Kidney (tissue), 22 donors: ENCODE measurements at places on chromosomes 13 and 19. TPM values are rescaled to one million over a fixed set of nuclear protein-coding genes. Genes with fewer than 3 reads are reported as not detected.

GRCh38 chr19:54464044-54464629 lies 559 bp upstream of the LENG9 start:
- peak overlapping the region; percentile 90 for H3K27ac ChIP-seq
- DNase-seq = peak; percentile 94
- H3K4me3 ChIP-seq = peak overlapping the region; percentile 53

Gene KLK4
- total RNA-seq = not detected

GRCh38 chr13:35703061-35703460 lies 226.6 kb upstream of the MAB21L1 start:
- DNase-seq = peak; percentile 1
- H3K36me3 ChIP-seq = no peaks in the 10 kb centered on the region
- H3K27ac ChIP-seq = no peak overlapping the region

Gene F7
- 0.16 TPM for total RNA-seq

DNA sequence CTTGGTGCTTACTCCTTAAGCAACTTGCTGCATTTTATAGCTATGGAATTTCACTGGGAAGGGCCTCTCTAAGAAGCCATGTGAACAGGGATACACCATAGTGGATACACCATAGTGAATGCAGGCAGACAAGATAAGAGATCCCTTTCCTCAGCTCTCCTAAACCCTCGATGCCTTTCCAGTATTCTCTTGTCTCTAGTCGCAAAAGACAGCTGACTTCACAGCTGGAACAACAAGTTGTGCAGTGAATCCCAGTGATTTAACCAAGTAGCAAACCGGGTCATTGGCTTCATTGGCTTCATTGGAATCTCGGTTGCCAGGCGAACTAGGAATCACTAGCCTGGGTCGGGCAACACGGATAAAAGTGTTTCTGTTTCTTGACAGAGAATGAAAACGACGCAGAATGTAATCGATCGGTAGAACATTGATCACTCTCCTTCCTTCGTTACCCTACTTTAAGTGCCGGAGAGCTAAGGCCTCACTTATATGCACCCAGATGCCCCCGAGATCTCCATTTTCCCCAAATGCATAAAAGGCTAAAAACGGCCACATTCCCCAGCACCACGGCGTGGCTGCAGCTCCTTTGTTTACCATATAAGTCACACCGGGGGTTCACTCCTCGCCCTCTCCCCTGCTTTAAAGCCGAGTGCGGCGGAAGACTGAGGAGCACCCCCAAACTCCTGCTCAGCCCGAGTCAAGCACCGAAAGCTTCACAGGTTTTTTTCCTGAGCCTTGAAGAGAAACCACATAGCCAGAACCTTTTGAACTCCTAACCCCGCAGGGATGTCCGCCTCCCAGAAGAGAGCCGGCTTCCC lies 674 bp downstream of the TRPC4 start:
- peak; percentile 45 for DNase-seq
- no peaks in the 10 kb centered on the region for H3K36me3 ChIP-seq
- H3K4me3 ChIP-seq = peak overlapping the region; percentile 63

- no peaks in the 10 kb centered on the region for H3K27me3 ChIP-seq
- no peaks in the 10 kb centered on the region for H3K4me1 ChIP-seq
- DNase-seq = no peak
- H3K4me3 ChIP-seq = no peak overlapping the region
Measured at GRCh38 chr13:42495255-42495654, 78.7 kb upstream of the TNFSF11 start.

Gene FLT1
- total RNA-seq = 45.7 TPM

- no peak overlapping the region for H3K27ac ChIP-seq
- H3K4me1 ChIP-seq = no peaks in the 10 kb centered on the region
- H3K36me3 ChIP-seq = peaks cover 2% of the 10 kb centered on the region
- no peak for DNase-seq
Measured at GRCh38 chr13:96020931-96021330, 32.3 kb downstream of the UGGT2 start.

DNA sequence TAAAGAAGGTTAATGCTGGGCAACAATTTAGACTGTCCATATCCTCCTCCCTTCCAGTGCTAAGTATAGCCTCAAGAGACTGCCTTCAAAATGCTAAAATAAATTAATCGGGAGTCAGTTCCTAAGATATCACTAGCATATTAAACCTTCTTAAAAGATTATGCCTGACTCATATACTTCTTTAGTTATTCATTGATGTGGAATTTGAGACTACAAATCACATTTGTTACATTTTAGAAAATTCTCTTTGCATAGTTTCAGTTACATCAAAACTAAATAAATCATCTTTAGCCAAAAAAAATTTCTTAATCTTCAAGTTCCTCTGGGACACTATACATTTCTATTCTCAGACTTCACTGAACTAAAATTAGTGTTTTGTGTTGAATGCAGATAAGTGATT lies 769.1 kb downstream of the PCDH9 start:
- no peaks in the 10 kb centered on the region for H3K4me1 ChIP-seq
- no peak for DNase-seq
- no peak overlapping the region for H3K4me3 ChIP-seq
- no peak overlapping the region for H3K27ac ChIP-seq
- H3K36me3 ChIP-seq = no peaks in the 10 kb centered on the region
- H3K27me3 ChIP-seq = no peaks in the 10 kb centered on the region

- no peaks in the 10 kb centered on the region for H3K36me3 ChIP-seq
- no peak overlapping the region for H3K27ac ChIP-seq
- H3K4me3 ChIP-seq = no peak overlapping the region
- no peaks in the 10 kb centered on the region for H3K27me3 ChIP-seq
Measured at GRCh38 chr13:100330662-100331061, 241.8 kb downstream of the PCCA start.

Gene NCAN
- 0.13 TPM for total RNA-seq

GRCh38 chr13:37476874-37477273 lies 121.7 kb downstream of the POSTN start:
- no peaks in the 10 kb centered on the region for H3K36me3 ChIP-seq
- H3K4me3 ChIP-seq = no peak overlapping the region
- H3K27ac ChIP-seq = no peak overlapping the region
- no peaks in the 10 kb centered on the region for H3K4me1 ChIP-seq

DNA sequence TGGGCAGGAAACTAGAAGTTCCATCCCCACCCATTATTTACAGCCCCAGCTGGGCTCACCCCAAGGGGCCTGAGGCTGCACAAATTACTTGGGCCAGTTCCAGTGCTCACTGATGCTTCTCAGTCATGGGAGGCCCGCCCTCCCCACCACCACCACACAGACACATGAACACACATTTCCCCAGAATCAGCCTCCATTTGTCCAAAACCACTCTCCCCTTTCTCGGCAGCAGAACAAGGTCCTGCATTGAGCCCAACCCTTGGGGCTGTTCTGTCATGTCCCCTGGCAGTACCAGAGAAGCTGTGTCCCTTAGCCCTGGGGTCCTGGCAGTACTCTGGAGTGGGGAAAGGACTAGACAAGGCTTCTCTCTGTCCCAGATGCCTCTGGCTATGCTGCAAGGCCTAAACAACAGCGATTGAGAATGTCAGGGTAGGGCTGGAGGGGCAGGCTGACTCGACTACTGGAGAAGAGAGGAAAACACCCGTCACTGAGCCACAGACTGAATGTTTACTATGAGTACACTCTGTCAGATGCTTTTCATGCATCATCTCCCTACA lies 21.8 kb downstream of the SAMD4B start:
- H3K4me3 ChIP-seq = no peak overlapping the region
- H3K4me1 ChIP-seq = no peaks in the 10 kb centered on the region
- no peaks in the 10 kb centered on the region for H3K27me3 ChIP-seq

- H3K27ac ChIP-seq = no peak overlapping the region
- H3K4me3 ChIP-seq = no peak overlapping the region
- no peaks in the 10 kb centered on the region for H3K27me3 ChIP-seq
- H3K36me3 ChIP-seq = peaks cover 2% of the 10 kb centered on the region
- peaks cover 33% of the 10 kb centered on the region for H3K4me1 ChIP-seq
Measured at GRCh38 chr19:2239173-2239572, 2.5 kb downstream of the SF3A2 start.

DNA sequence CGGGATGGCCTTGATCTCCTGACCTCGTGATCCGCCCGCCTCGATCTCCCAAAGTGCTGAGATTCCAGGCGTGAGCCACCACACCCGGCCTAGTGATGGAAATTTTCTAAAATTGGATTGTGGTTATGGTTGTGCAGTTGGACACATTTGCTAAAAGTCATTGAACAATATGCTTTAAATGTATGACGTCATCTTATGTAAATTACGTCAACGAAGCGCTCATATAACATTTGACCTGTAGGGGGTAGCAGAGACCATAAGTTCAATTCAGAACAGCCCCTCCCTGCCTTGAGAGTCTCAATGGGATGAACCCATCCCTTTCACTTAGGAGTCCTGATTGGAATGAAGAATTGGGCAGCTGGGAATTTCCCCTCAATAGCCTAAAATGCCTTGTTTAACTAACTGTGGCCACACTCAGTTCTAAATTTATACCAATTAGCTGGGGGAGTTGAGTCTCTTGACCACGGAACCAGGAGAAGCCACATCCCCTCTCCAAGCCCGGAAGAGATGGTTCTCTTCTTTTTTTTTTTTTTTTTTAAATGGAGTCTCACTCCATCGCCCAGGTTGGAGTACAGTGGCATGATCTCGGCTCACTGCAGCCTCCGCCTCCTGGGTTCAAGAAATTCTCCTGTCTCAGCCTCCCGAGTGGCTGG lies 15.2 kb upstream of the TLE6 start:
- H3K27ac ChIP-seq = no peak overlapping the region
- H3K27me3 ChIP-seq = no peaks in the 10 kb centered on the region
- no peaks in the 10 kb centered on the region for H3K36me3 ChIP-seq
- DNase-seq = peak; percentile 78

Gene ZNF709
- total RNA-seq = 5.7 TPM

GRCh38 chr19:10044390-10044789 lies 31.1 kb downstream of the RDH8 start:
- no peaks in the 10 kb centered on the region for H3K27me3 ChIP-seq
- no peaks in the 10 kb centered on the region for H3K36me3 ChIP-seq
- H3K4me1 ChIP-seq = no peaks in the 10 kb centered on the region
- DNase-seq = no peak
- H3K4me3 ChIP-seq = no peak overlapping the region

GRCh38 chr13:75384879-75385707 lies 96.9 kb downstream of the TBC1D4 start:
- DNase-seq = no peak
- H3K4me3 ChIP-seq = no peak overlapping the region
- no peaks in the 10 kb centered on the region for H3K36me3 ChIP-seq
- H3K4me1 ChIP-seq = no peaks in the 10 kb centered on the region

- no peak overlapping the region for H3K4me3 ChIP-seq
- no peak overlapping the region for H3K27ac ChIP-seq
- H3K27me3 ChIP-seq = no peaks in the 10 kb centered on the region
- H3K4me1 ChIP-seq = no peaks in the 10 kb centered on the region
- H3K36me3 ChIP-seq = no peaks in the 10 kb centered on the region
Measured at GRCh38 chr13:48749699-48750473, 96.2 kb downstream of the CYSLTR2 start.

- DNase-seq = no peak
- no peaks in the 10 kb centered on the region for H3K4me1 ChIP-seq
- no peak overlapping the region for H3K4me3 ChIP-seq
- H3K27ac ChIP-seq = no peak overlapping the region
- no peaks in the 10 kb centered on the region for H3K27me3 ChIP-seq
Measured at GRCh38 chr13:24997367-24997967, 98.5 kb upstream of the PABPC3 start.

GRCh38 chr13:99617474-99618255 lies 116.4 kb downstream of the TM9SF2 start:
- no peak for DNase-seq
- no peak overlapping the region for H3K27ac ChIP-seq
- no peaks in the 10 kb centered on the region for H3K27me3 ChIP-seq
- H3K4me1 ChIP-seq = peaks cover 2% of the 10 kb centered on the region
- H3K4me3 ChIP-seq = no peak overlapping the region
- no peaks in the 10 kb centered on the region for H3K36me3 ChIP-seq

Gene RXFP2
- 0.09 TPM for total RNA-seq

Gene RFX1
- total RNA-seq = 17.9 TPM

DNA sequence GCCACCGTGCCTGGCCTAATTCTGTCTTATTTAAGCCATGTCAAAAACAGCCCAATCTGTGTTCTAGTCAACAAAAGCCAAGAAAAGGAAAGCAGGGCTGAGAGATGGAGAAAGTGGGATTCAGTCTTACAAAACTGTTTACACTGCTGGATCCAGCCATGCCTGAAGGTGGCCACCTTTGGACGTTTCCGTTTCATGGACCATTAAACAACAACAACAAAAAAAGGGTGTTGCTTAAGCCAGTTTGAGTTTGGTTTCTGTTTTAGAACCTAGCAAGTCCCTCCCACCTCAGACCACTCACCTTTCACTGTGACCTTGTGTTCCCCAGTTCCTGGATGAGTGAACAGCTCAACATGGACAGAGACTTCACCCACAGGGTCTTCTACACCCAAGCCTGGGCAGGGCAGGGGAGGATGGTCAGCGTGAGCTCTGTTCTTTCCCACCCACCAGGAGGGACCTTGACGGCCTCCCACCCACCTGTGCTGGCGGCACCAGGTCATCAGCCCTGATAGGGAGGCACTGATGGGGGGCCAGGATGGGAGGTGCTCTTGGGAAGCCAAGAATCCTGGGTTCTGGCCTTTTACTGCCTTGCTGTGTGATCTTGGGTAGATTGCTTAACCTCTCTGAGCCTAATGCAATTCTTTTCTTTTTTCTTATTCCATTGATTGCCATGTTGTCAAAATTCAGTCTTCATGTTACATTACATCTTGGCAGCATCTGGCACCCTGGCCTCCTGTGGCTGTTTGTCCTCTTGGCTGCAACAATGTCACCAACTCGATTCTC lies 56.2 kb downstream of the COLGALT1 start:
- no peak overlapping the region for H3K27ac ChIP-seq
- no peaks in the 10 kb centered on the region for H3K27me3 ChIP-seq
- H3K4me3 ChIP-seq = no peak overlapping the region
- H3K36me3 ChIP-seq = no peaks in the 10 kb centered on the region
- peak; percentile 55 for DNase-seq

GRCh38 chr19:13169769-13170168 lies 19.6 kb downstream of the IER2 start:
- H3K36me3 ChIP-seq = no peaks in the 10 kb centered on the region
- no peaks in the 10 kb centered on the region for H3K27me3 ChIP-seq
- H3K4me1 ChIP-seq = peaks cover 11% of the 10 kb centered on the region
- H3K4me3 ChIP-seq = no peak overlapping the region
- H3K27ac ChIP-seq = no peak overlapping the region

GRCh38 chr19:30106417-30107095 lies 164.5 kb downstream of the URI1 start:
- H3K4me1 ChIP-seq = no peaks in the 10 kb centered on the region
- no peak overlapping the region for H3K27ac ChIP-seq
- no peaks in the 10 kb centered on the region for H3K36me3 ChIP-seq
- no peaks in the 10 kb centered on the region for H3K27me3 ChIP-seq
- DNase-seq = no peak

DNA sequence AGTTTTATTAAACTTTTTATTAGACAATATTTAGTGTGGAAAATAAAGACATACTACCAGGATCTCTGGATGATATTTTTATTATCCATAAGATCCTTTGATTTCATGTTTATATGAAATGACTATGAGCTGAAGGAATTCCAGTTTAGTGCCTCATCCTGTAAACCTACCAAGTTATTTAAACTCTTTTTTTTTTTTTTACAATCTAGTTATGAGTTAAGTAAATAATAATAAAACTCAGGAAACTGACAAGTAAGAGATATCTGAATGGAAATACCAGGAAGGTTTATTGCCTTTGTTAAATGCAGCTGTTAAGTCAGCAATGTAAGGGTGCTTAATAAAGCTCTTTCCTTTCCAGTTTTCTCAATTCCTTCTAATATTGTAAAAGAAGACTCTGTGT lies 53.9 kb downstream of the RXFP2 start:
- no peak overlapping the region for H3K4me3 ChIP-seq
- no peaks in the 10 kb centered on the region for H3K36me3 ChIP-seq
- no peaks in the 10 kb centered on the region for H3K27me3 ChIP-seq
- DNase-seq = no peak

Gene EPSTI1
- 12.2 TPM for total RNA-seq

- no peaks in the 10 kb centered on the region for H3K36me3 ChIP-seq
Measured at GRCh38 chr19:6693056-6693471, 23.1 kb upstream of the TNFSF14 start.
